ENCODE measurements at places on chromosomes 6 and 20.

DNA sequence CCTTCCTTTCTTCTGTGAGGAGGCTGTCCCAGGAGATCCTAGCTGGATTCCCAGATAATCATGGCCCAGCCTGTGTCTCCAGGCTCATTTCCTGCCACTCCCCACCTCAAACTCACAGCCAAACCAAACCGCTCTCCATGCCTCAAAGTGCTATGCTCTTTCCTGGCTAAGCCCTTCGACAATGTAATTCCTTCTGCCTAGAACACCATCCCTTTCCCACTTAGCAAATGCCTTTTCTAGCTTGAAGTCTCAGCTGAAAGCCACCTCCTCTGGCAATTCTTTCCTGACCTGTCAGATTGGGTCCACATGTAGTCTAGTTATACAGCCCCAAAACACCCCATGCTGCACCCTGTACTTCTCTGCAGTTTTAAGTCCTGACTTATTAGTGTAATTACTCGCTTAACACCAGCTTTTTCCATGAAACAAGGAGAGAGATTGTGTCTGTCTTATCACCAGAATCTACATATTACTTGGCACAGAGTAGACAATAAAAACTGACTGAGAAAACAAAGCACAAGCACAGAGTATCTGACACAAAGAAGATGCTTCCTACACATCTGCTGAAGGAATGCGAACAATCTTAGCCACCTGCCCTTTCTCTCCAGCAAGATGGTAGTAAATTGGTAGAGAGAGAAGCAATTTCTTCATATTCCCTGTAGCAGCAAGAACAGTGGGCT lies 5.4 kb downstream of the TRIM26 start:
- no peak for DNase-seq

DNA sequence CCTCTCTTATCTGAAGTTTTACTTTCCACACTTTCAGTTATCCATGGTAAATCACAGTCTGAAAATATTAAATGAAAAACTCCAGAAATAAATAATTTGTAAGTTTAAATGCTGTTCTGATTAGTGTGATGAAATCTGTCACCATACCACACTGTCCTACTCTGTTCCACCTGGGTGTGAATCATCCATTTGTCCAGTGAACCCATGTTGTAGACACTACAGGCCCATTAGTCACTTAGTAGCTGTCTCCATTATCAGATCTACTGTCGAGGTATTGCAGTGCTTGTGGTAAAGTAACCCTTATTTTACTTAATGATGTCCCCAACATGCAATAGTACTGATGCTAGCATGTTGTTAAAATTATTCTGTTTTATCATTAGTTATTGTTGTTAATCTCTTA lies 29.2 kb upstream of the MMS22L start:
- no peak for DNase-seq

DNA sequence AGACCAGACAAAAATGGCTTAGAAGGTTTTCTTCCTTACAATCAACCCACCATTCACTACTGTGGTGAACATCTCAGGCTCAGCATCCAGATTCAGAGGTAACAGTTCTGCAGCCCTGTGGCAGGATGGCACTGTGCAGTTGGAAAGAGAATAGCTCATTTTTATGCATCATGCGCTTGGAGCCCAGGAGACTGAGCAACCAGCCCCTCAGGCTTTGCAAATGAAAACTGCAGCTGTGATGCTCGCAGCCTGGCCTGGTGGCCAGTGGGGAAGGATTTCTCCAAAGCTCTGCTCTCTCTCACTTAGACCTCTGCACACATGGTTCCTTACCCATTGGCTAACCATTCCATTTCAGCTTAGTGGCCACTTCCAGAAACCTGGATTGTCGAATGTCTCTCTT lies 45.8 kb downstream of the GABRR2 start:
- no peak for DNase-seq

DNA sequence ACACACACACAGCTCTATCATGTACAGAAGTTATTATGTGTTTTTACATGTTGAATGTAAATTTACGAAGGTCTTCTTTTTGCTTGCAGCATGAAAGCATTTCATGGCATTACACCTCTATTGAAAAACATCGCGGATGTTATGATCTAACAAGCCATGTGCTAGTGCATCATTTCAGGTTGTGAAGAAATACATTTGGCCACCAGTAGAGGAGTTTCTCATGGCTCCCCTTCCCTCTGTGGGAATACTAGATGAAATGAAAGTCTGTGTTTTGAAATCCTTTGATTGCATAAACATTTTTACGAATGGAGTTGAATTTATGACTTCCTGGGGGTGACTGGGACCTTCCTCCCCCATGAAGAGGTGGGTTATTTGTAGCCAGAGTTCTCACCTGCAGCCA lies 17.7 kb downstream of the MAS1 start:
- no peak for DNase-seq

DNA sequence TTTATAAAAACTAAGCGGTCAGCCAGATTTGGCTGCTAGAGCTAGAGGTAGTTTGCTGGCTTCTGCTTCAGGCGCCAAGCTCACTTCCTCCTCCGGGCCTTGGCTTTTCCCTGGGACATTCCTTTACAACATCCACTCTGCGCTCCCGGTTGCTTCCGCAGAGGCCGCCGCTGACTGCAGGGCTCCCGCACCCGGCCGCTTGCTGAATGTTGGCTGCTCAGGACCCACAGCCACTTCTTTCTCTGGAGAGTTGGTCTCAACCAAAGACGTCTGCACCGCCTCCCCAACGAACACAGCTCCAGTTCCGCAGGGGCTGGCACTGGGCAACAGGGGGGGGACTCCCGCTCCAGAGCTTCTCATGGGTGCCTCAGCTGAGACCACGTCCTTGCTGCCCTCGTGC lies 282.8 kb downstream of the TFAP2C start:
- DNase-seq = no peak

DNA sequence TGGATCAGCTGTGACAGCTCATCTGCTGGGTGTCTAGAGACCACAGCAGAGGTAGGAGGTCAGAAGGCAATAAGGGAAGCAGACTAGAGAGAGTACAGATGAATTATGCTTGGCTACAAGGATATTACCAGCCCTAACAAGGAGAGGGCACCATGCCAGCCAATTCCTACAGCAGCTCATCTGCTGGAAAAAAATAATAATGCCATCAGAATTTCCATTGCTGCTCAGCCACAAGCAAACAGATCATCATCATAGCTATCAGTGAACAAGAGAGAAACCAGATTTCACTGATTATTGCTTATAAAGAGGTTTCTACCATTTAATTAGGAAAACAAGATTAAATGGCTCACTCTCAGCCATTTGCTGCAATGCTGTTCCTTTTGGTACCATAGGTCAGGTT lies 66.5 kb downstream of the PSMG4 start:
- DNase-seq = no peak

DNA sequence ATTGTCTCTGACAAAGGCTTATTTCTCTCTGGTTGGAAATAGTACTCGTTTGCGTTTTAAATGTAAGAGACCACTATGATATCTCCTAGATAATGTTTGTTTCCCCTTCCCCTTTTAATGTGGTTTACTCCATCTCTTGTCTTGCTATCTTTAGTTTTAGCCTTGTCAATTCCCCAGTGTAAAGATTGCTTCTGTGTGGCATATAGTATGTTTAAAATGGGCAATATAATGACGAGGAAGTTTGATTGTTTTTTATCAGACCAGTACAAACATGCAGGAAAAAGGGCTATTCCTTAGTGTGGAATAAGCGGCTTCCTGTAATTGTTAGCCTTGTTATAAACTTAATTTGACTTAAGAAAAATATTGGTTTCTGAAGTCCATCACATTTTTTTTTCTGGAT lies 3.1 kb downstream of the QKI start:
- DNase-seq = no peak

- DNase-seq = peak; percentile 32
These were observed 237.5 kb downstream of the CD83 start for GRCh38 chr6:14354919-14355572.

- DNase-seq = no peak
These were observed 92.8 kb downstream of the FNDC1 start for GRCh38 chr6:159261995-159262394.

DNA sequence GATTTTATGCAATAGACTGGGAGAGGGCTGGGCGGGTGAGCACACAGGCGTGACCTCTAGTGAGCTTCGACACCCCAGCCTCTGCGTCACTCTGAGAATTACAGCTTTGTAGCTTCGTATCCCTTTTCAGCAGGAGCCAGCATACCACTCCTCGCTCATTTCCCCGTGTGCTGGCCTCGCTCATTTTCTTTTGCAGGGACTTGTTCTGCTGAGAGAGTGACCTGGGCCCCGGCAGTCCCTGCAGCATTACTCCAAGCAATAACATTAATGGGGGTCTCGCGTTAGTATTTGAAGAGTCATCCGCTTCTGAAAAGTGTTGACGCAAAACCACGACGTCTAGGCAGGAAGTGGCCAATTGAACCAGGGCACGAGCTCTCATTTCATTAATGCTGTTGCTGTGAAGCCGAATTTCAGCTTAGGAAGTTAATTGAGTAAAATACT lies 193.7 kb downstream of the QKI start:
- no peak for DNase-seq

Measured in smooth muscle cell of the brain vasculature (primary cell).